ENCODE measurements at places on chromosomes 3 and 15.

- no peak for DNase-seq
These were observed 23.0 kb downstream of the MB21D2 start for GRCh38 chr3:192894676-192895075.

- no peak for DNase-seq
These were observed 188.7 kb downstream of the THRB start for GRCh38 chr3:24305795-24306467.

GRCh38 chr3:36871379-36872126 lies 73.3 kb downstream of the TRANK1 start:
- DNase-seq = no peak

GRCh38 chr3:58266577-58266976 lies 29.0 kb downstream of the ABHD6 start:
- no peak for DNase-seq

- DNase-seq = no peak
These were observed 273.6 kb downstream of the THRB start for GRCh38 chr3:24220859-24221657.

DNA sequence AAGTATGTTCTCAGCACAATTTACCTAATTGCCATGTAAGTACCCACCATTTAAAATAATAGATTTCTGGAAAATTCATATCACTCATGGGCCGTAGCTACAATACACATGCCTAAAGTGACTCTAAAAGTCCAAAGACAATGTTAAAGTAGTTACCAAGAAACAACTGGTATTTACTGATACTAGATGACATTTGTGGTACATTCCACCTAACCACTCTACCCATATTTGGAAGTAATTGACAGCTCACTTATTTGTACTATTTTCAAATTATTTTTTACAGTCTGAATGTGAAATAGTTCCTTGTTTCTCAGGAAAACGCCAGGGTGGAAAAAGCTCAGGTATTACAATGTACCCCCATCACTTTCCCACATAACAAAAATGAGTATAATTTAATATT lies 573.0 kb downstream of the MECOM start:
- DNase-seq = no peak

GRCh38 chr3:180189310-180189648 lies 152.5 kb upstream of the PEX5L start:
- DNase-seq = no peak

- DNase-seq = no peak
These were observed 34.0 kb upstream of the HRH1 start for GRCh38 chr3:11120091-11120805.

DNA sequence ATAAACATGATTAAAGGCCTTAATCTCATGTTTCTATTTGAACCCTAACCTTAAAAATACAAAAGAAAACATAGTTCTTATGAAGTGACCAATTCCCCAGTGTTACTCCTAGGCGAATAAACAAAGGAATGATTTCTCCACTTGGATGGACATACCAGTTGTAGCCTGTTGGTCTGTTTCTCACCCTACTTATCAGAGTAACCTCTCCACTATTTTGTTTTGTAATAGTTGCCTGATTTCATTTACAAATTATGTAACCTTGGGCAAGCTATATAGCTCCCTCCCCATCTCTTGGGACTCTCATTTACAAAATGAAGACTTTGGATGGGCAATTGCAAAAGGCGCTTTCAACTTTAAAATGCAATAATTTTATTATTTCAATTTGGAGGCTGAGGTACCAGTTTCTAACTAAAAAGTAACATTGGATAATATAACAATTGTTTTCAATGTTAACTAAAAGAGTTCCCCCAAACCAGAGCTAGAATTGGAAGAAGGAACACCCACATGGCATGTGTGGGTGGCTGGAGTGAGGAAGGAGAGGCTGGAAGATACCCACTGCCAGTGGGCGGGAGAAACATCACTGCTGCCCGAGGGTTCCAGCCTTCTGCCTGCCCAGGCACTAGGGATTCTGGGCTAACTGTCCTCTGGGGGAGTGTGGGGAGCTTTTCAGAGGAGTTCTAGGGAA lies 74.2 kb downstream of the RFTN1 start:
- no peak for DNase-seq

DNA sequence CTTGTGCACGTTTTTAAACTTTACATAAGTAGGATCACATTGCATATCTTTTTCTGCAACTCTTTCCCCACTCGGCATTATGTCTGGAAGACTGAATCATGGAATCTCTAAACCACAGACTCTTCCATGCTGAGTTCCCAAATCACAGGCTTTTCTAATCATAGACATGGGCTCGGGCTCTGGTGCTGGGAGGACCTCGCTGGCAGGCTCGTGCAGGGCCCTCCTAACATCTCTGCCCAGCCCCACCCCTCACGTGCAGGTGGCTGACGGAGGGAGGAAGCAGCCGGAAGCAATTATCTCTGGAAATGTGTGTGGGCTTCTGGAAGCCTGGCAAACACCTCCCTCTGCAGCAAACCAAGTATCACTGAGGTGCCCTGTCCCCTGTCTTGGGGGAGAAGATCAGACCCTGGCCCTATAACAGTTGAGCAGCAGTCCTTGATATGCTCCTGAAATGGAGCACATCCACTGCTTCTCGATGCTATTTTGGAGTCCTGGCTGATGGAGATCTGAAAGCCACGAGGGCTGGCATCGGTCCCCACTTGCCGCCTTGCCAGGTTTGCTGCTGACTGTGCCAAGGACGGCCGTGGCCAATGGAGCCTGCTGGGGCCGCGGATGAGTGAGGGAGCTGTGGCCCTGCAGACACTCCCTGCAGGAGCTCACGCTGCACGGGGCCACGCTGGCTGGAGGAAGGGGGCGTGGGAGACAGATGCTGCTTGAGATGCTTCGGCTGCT lies 4.4 kb upstream of the IQSEC1 start:
- DNase-seq = no peak

- no peak for DNase-seq
These were observed 23.2 kb downstream of the CCR9 start for GRCh38 chr3:45909542-45909941.

- no peak for DNase-seq
These were observed 110.4 kb downstream of the CBLB start for GRCh38 chr3:105758451-105758850.

- DNase-seq = no peak
These were observed 51.3 kb downstream of the ABCC5 start for GRCh38 chr3:183966361-183966791.

DNA sequence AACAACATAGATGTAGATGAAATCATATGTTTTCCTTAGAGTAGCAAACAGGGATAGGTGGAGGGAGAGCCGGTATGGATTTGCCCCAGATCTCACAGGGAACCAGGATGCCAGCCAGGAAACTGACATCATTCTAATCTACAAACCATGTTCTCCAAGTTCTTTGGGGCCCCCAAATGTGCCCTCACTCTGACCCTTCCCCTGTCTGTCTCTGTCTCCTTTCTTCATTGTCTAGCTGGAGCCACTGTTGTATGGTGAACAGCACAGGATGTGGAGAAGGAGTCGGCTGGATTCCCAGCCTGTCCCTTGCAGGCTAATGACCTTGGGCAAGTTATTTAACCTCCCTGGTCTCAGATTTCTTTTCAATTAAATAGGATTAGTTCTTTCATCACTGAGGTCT lies 962 bp downstream of the ATP13A5 start:
- DNase-seq = no peak

DNA sequence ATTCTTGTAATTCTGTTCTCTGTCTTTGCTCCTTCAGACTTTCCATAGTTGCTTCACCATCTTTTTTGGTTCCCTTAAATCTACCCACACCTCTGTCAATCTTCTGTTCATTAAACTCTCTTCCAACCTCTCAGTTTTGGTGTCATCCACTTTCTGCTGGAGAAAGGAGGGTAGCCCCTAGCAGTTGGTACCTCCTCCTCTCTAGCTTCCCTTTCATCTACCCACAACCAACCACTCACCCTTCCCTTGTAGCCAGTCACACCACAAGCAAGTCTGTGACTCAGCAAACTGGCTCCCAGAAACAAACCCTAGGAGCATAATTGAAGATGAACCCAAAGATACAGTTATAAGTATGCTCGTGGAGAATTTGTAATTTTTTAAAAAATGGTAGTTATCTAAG lies 318.6 kb downstream of the FHIT start:
- DNase-seq = no peak

DNA sequence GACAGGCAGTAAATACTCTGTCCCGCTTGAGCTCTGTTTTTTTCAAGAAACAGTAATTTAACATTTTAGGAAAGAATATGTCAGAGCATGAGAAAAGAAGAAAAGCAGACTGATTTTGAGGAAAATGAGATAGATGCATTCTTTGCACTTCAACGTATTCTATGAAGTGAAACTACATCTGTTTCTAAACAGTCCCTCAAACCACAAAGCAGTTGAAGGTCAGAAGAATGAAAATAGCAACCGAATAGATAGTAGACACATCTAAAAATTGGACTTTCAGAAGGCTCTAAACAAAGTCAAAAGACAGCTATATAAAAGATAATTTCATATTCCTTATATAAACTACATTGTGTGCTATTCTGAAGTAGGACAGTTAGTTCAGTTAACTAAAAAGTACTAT lies 172.6 kb upstream of the LRRC3B start:
- no peak for DNase-seq

- no peak for DNase-seq
These were observed 57.3 kb downstream of the NECTIN3 start for GRCh38 chr3:111128884-111129283.

DNA sequence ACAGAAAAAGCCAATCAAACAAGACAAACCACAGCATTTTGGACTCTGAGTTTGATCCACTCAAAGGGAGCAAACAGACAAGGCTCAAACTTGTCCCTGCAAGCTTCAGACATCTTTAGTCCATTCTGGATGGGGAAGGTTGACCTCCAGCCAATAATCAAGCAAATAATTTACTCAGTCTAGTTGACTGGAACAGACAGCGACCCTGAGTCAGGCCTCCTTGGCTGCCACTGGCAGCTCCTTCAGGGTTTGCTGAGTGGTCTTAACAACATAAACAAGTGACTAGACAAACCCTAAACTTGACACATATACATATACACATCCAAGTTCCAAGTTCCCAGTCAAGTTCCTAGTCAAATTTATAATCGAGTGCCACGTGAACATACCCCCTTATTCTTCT lies 313.9 kb downstream of the POLQ start:
- no peak for DNase-seq

DNA sequence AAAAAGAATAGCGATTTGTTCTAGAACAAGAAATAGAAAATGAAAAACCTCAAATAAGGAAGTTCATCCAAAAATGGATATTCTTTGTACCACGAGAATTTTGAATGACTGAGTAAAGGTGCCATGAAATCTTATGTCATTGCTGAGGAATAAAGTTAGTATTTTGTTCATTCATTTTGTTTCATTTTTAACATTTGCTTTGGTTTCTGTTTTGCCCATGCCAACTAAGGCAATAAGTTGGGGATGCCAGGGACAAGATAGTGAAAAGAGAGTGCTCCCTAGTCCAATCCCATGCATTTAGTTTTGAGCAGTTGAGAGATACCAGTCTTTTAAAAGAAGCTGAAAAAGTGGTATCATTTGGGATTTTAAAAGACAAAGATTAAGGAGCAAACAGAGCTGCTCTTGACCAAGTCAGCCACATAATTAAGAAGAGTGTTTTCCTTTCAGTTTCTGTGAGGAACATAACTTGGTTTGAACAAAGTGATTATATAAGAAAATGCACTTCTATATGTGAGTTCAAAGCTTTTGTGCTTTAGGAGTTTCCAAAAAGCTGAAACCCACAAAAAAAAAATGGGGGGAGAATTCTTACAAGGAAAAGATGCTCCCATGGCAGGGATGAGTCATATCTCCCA lies 201.4 kb downstream of the PLOD2 start:
- DNase-seq = no peak

- DNase-seq = no peak
These were observed 27.3 kb downstream of the WDR49 start for GRCh38 chr3:167626490-167626889.

GRCh38 chr3:8619548-8619947 lies 25.1 kb downstream of the SSUH2 start:
- no peak for DNase-seq

Data from HCT116 (cell line).